ENCODE measurements at places on chromosomes 1 and 21.
A peak's percentile ranks its signal among the peaks of the same experiment; 100 is the strongest.

GRCh38 chr1:11180342-11180744 lies 8.8 kb upstream of the ANGPTL7 start:
- DNase-seq: no peak

GRCh38 chr1:117534995-117535467 lies 70.8 kb upstream of the TENT5C start:
- DNase-seq: peak; percentile 50

DNA sequence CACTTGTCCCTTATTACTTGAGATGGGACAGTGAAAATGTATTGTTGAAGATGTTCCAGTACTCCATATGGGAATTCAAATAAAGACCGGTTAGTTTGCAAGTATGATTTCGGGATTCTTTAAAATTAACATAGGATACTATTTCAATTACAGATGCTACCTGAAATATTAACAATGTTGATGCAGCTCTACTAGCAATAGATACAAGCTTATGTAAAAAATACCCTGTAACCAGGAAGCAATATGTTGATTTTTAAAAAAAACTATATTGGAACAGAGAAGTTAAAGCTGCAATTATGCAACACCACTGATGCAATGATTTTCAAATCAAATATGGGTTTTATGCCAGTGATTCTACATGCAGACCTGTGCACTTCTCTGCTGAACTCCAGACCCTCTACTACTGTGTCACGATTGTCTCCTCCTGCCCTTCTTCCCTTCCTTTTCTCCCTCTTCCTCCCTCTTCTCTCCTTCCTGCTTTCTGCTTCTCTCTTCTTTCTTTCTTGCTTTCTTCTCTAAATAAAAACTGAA lies 179.2 kb downstream of the ATP6V1G3 start:
- DNase-seq: no peak

DNA sequence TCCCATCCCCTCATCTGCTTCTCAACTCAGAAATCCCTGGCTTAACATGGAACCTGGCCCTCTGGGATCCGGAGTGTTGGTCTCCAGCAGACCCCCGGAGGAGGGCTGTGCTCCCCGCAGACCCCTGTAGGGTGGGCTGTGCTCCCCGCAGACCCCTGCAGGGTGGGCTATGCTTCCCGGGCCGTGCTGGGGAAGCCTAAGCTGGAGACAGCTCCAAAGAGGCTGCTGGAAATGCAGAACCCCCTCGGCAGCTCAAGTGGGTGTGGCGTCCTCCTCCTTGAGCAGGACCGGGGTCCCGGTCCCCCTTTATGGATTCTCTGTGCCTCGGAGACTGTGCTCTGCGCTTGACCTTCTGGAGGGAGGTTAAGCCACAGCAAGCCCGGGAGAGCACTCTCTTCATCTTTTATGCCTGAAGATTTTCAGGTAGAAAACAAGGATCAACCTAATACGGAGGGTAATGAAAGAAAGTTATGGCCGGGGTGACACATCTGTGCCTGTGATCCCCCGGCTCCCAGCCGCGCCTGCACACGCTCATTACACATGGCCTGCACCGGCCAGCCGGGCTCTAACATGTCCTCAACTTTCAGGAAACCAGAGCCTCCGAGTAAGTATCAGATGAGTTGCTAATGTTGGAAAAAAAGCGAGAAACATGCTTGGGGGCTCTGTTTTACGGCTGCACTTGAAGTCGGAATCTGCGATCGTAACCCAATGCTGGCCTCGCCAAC lies 87.7 kb upstream of the ACTRT2 start:
- no peak for DNase-seq

- DNase-seq: peak; percentile 14
Observed at GRCh38 chr1:236425031-236425663, 31.1 kb downstream of the EDARADD start.

DNA sequence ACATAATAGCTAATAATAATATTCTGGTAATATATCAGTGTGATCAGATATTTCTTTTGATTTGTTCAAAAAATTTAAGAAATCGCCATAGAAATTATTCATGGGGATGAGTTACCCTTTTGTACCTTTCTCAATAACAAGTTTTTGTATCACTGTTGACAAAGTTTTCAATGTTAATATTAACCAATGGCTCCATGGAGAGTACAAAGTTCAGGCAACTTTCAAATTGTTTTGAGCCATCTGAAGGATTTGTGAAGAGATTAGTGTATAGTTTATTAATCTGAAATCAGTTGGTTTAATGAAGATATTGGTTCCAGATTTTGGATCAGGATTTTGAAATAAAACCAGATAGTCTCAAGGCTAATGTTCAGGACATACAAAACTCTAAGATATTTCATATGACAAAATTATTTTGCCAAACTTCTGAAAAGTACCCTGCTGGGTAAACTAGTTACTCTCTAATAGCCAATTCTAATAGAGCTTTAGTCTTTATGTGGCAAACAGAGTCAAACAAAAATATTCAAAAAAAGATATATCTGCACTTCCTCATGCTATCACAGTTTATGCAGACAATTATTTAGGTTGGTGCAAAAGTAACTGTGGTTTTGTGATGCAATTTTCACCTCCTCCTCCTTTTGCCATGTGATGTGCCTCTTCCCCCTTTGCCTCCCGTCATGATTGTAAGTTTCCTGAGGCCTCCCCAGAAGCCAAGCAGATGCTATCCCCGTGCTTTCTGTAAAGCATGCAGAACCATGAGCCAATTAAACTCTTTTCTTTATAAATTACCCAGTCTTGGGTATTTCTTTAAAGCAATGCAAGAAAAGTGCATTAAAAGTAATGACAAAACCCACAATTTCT lies 1105.0 kb downstream of the PLA2G4A start:
- no peak for DNase-seq
